LoVo (cell line): ENCODE measurements at places on chromosomes 12 and 14.

GRCh38 chr14:104478656-104479055, 100.9 kb upstream of the C14orf180 start:
- no peak for DNase-seq

DNA sequence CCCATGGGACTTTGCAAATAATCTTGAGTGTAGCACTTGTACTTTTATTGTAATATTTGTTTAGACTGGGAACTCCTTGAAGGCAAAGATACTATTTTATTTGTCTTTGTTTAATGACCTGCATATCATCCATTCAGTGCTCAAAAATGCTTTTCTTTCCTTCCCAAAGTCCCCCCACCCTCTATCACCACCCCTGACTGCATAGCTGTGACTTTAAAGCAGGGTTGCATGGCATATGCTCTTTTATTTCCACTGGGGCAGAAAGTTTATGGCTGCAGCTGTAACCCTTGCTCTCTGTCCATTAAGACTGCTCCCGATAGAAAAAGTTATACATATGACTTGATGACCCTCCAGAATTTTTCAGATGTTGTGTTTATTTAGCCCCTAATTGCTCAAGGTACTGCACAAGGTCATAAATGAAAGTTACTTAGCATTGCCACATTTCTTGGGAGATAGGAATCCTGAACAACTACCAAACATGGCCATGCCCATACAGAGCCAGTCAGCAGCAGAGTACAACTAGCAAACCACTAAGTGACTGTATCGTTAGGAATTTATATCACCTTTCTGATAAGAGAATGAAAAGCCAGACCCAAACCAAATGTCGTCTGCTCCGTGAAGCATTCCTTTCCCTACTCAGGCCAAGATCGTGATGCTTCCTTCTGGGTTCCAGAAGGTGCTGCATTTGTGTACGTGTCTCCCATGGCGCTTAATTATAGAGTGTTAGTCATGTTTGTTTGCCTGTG, 114.3 kb downstream of the DIP2B start:
- DNase-seq, result peak; percentile 97

GRCh38 chr12:116719731-116720528, 17.9 kb downstream of the SPRING1 start:
- DNase-seq, result no peak

DNA sequence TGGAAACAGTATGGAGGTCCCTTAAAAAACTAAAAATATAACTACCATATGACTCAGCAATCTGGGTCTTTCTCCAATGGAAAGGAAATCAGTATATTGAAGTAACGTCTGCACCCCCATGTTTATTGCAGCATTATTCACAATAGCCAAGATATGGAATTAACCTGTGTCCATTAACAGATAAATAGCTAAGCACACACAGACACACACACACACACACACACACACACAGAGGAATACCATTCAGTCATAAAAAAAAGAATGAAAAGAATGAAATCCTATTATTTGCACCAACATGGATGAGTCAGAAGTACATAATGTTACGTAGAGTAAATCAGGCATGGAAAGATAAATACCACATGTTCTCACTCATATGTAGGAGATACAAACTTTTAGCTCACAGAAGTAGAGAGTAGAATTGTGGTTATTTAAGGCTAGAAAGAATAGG, 4.7 kb downstream of the KLRK1 start:
- no peak for DNase-seq

- no peak for DNase-seq
Measured at GRCh38 chr12:116395396-116395795, 117.9 kb upstream of the MED13L start.

DNA sequence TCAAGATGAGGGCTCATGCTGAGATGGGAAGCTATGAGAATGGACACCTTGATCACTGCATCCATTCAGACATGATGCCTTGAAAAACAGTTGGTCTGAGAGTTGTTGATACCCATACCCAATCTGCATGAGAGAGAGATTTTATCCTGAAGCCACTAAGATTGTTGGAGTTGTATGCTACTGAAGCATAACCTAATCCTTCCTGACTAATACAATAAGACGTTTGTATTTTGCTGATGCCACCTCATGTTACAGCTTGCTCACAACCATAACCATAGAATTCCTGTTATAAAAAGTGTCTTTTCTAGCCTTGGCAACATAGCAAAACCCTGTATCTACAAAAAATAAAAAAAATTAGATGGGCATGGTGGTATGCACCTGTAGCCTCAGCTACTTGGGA, 12.7 kb upstream of the SERPINA1 start:
- DNase-seq, result no peak

DNA sequence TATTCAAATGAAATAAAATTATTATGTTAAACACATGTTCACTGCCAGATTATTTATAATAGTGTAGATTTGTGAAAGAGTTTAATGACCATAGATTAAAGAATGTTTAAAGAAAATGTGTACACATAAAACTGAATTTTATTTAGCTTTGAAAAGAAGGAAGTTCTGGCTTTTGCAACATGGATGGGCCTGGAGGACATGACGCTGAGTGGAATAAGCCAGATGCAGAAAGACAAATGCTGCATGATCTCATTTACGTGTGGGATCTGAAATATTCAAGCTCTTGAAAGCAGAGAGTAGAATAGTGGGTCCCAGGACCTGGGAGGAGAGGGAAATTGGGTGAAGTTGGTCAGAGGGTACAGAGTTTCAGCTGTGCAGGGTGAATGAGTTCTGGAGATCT, 1261.2 kb downstream of the TMEM121 start:
- no peak for DNase-seq

GRCh38 chr12:19203539-19204506, 74.3 kb downstream of the PLEKHA5 start:
- DNase-seq, result no peak

DNA sequence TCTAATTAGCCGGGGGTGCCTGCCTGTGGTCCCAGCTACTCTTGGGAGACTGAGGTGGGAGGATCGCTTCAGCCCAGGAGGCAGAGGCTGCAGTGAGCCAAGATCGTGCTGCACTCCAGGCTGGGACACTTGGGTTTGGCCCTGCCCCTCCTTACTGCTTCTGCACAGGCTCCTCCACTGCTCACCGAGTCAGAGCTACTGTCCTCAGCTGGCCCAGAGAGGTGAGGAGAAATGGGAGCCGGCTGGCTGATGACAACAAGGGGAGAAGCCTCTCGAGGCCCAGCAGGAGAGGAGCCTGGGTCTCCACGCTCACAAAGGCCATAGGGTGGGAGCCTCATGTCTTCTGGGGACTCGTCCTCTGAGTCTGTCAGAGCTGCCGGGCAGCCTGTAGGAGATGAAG, 13.7 kb downstream of the CALCOCO1 start:
- no peak for DNase-seq

DNA sequence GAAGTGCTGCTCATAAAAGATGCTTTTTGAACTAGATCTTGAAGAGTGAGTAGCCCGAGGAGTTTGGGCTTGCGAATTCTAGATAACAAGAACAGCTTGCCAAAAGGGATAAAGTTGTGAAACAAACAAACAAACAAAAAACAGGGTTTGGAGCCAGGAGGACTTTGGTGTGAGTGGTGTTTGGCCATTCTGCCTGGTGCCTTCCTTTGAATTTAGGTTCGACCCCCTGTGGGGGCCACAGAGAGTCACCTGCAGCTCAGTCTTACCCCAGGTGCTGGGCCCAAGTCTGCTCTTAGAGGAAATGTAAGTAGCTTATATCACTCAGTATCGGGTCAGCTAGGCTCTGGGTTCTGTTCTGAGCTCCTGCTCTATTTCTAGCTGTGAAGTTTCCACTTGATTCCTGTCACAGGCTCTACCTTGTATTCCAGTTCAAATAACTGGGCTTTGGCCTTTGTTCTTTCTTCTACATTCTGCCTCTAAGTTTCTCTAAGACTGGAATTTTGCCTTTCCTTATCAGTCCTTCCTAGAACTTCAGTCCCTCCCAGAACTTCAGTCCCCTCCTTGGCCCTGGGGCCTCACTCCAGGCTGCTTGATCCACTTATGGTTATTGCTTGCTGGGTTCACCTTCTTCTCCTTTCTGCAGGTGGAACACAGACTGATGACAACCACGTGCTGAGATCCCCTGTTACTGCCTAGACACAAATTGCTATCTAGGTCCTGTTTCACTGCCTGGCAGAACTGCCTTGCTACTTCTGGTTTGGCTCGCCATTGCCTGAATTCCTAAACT, 20.5 kb upstream of the DUSP6 start:
- no peak for DNase-seq

DNA sequence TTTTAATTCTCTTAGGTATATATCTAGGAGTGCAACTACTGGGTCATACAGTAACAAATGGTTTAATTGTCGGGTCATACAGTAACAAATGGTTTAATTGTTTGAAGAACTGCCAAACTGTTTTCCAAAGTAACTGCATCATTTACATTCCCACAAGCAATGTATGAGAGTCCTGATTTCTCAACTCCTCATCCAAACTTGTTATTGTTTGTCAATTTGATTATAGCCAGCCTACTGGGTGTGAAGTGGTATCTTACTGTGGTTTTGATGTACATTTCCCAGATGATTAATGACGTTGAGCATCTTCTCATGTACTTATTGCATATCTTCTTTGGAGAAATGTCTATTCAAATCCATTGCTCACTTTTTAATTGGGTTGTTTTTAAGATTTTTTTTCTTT, 67.6 kb upstream of the CFL2 start:
- no peak for DNase-seq

- DNase-seq, result no peak
Measured at GRCh38 chr12:124369055-124369826, 74.3 kb downstream of the RFLNA start.

GRCh38 chr14:99699085-99699760, 15.1 kb downstream of the CYP46A1 start:
- DNase-seq, result no peak

- DNase-seq, result no peak
Measured at GRCh38 chr14:95045836-95046430, 111.4 kb downstream of the DICER1 start.

DNA sequence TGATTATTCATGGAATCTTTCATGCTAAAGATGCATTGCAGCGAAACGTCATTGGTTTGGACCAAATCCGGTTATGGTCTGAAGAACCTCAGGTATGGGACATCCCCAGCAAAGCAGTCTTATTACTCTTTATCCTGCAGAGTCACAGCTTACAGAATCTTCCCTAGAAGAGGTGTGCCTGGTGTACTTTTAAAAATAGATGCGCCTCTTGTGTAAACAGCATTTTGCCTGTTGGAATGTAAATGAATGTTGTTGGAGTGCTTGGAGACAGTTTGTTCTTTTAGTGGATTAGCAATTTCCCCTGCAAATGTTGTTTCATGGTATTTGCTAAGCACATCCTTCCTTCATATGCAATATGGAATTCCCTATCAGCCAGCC, 242.5 kb downstream of the ZFP36L1 start:
- DNase-seq, result no peak

DNA sequence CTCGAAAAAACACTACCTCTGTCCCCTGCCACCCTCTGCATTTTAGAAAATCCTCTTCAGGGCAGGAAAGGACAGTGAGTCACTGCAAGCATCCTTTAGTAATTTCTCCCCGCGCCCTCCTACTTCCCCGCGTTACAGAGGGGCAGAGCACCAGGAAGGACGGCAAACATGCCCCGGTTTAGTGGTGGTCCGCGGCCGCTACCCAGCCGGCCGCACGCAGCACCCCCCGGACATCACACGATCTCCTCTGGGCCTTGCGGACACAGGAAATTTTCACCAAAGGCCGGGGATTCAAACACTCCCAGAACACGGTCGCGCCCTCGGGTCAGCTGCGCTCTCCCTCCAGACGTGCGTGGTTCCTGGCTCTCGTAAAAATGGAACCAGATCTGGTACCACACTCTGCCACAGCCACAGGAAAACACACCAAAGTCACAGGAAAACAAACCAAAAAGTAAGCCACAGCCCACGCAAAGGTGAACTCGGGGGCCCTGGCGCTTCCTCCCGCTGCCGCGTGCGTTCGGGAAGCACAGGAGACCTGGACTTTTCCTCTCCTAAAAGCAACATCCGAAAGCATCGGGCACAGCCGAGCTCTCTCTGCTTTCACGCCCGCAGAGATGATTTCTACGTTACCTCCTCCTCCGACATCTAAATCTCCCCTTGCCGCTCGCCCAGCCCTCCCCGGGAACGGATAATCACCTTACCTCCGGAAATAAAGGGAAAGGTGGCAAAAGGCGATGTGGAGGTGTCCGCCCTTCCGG, 839 bp downstream of the SLC38A1 start:
- DNase-seq, result peak; percentile 30

DNA sequence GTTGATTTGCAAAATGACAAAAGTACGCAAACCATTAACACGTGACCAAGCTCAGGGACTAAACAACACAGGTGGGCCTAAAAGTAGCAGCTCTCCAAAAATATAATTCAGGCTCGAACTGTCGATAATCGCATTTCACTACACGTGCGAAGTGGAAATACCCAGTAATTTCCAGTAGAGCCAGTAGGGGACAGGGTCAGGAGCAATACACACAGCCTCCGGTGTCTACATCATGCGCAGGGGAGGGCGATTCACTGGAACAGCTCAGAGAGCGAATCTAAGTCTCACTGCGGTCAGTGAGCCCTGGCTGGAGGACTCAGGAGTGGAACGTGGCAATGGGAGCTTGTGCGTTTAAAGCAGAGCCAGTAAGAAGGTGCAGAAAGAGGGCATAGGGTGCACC, 40.4 kb downstream of the SETD3 start:
- no peak for DNase-seq

DNA sequence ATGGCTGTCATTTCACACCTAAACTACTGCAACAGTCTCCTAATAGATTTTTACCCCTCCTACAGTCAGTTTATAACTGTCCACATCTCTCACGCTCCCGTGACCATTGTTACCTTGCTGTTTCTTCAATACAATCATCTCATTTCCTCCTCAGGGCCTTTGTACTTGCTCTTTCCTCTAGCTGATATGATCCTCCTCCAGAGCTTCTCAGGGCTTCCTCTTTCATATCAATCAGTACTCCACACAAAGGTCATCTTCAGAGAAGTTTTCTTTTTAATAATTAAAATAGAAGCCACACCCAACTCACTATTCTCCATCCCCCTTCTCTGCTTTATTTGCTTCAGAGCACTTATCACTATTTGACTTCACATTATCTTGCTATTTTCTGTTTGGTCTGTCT, 508.2 kb downstream of the NELL2 start:
- DNase-seq, result no peak

GRCh38 chr14:89702073-89702875, 252.3 kb downstream of the EFCAB11 start:
- DNase-seq, result no peak

GRCh38 chr14:94682061-94682516, 69.9 kb downstream of the SERPINA3 start:
- DNase-seq, result no peak

DNA sequence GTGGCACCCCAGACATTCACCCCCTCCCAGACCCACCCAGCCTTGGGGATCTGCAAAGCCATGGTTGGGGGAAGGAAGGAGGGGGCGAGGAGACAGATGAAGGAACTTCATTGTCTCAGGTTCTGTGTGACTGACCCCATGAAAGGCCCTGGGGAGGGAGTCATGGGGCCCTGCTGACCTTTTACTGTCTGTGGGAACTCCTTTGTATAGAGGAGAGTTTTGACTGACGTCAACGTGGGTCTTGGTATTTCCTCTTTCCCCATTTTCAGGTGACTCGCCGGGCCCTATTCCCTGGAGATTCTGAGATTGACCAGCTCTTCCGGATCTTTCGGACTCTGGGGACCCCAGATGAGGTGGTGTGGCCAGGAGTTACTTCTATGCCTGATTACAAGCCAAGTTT, 3.1 kb upstream of the RAB5B start:
- DNase-seq, result no peak
